ENCODE measurements at places on chromosomes 2 and 18.

GRCh38 chr2:109176928-109177327, 47.9 kb downstream of the SH3RF3 start:
- H3K4me1 ChIP-seq, result no peaks in the 10 kb centered on the region
- no peak overlapping the region for H3K4me3 ChIP-seq
- H3K36me3 ChIP-seq, result no peaks in the 10 kb centered on the region
- no peak overlapping the region for H3K27ac ChIP-seq

GRCh38 chr2:234816056-234816455, 135.8 kb upstream of the SH3BP4 start:
- H3K27ac ChIP-seq, result no peak overlapping the region
- H3K4me1 ChIP-seq, result no peaks in the 10 kb centered on the region
- no peaks in the 10 kb centered on the region for H3K36me3 ChIP-seq
- DNase-seq, result no peak

- no peak overlapping the region for H3K4me3 ChIP-seq
- peaks cover 20% of the 10 kb centered on the region for H3K36me3 ChIP-seq
- no peak for DNase-seq
- no peaks in the 10 kb centered on the region for H3K27me3 ChIP-seq
Observed at GRCh38 chr2:70982971-70983370, 4.5 kb downstream of the ANKRD53 start.

DNA sequence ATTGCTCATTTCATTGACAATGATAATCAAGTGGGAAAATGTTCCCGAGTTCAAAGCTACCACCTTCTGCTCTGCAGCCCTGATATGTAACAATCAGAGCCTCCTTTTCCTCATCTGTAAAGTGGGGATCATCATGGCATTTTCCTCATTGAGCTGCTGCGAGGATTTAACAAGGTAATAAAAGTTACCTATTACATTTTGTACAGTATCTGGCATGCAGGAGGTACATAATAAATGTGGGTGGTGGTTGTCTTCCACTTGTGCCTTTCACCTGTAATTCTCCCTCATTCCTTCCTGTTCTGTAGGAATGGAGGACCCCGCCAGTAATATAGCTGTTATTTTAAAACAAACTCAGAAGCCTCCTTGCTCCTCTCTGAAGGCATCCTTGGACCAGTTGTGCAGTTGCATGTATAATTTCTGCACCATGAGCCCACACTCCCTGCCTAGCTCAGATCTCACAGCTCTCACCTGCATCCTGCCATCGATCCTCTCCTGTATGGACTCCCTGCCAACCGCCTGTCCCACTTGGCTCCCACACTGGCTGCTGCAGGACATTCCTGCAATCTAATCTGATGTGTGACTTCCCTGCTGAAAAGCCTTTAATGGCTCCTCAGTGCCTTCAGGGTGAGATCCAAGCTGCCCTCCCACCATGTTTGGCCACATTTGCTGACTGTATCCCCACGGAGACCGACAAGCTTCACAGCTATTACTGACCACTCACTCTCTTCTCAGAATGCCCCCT, 350.4 kb downstream of the EN1 start:
- no peak overlapping the region for H3K27ac ChIP-seq
- no peak for DNase-seq
- H3K4me1 ChIP-seq, result no peaks in the 10 kb centered on the region
- H3K36me3 ChIP-seq, result no peaks in the 10 kb centered on the region

- H3K27ac ChIP-seq, result no peak overlapping the region
Observed at GRCh38 chr2:137178951-137179377, 413.6 kb downstream of the THSD7B start.

GRCh38 chr2:162629499-162629898, 209.1 kb downstream of the KCNH7 start:
- DNase-seq, result no peak
- H3K27me3 ChIP-seq, result no peaks in the 10 kb centered on the region
- no peak overlapping the region for H3K4me3 ChIP-seq
- no peaks in the 10 kb centered on the region for H3K4me1 ChIP-seq
- H3K27ac ChIP-seq, result no peak overlapping the region

GRCh38 chr18:11324510-11324909, 175.1 kb upstream of the PIEZO2 start:
- H3K27ac ChIP-seq, result no peak overlapping the region
- H3K4me3 ChIP-seq, result no peak overlapping the region
- no peaks in the 10 kb centered on the region for H3K27me3 ChIP-seq
- no peaks in the 10 kb centered on the region for H3K36me3 ChIP-seq

GRCh38 chr2:1773883-1774282, 29.6 kb upstream of the PXDN start:
- no peak for DNase-seq
- no peaks in the 10 kb centered on the region for H3K27me3 ChIP-seq
- H3K4me1 ChIP-seq, result no peaks in the 10 kb centered on the region

DNA sequence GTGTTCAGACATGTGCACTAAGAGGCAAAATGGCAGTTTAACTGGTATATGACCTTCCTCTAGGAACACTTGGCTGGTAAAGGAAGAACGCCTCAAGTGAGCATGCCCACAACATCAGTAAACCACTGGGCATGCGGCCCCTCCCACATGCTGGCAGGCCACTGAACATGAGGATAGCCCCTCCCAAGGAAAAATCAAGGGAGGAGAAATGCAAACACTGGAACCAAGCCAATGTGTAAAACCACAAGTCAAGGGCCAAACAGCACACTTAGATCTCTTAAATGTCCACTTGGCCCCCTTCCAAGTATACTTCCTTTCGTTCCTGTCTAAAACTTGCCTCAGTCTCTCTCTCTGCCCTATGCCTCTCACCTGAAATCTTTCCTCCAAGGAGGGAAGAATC, 980.8 kb downstream of the TSN start:
- DNase-seq, result no peak
- no peaks in the 10 kb centered on the region for H3K36me3 ChIP-seq
- H3K4me3 ChIP-seq, result no peak overlapping the region

- DNase-seq, result no peak
- no peak overlapping the region for H3K27ac ChIP-seq
- H3K4me3 ChIP-seq, result no peak overlapping the region
- no peaks in the 10 kb centered on the region for H3K4me1 ChIP-seq
- no peaks in the 10 kb centered on the region for H3K27me3 ChIP-seq
- H3K36me3 ChIP-seq, result peaks cover 20% of the 10 kb centered on the region
Observed at GRCh38 chr2:240528406-240529040, 29.3 kb downstream of the ANKMY1 start.

GRCh38 chr2:7598402-7598801, 681.2 kb downstream of the RNF144A start:
- H3K4me3 ChIP-seq, result no peak overlapping the region
- no peaks in the 10 kb centered on the region for H3K4me1 ChIP-seq
- H3K36me3 ChIP-seq, result no peaks in the 10 kb centered on the region
- no peak for DNase-seq
- H3K27me3 ChIP-seq, result no peaks in the 10 kb centered on the region
- no peak overlapping the region for H3K27ac ChIP-seq

DNA sequence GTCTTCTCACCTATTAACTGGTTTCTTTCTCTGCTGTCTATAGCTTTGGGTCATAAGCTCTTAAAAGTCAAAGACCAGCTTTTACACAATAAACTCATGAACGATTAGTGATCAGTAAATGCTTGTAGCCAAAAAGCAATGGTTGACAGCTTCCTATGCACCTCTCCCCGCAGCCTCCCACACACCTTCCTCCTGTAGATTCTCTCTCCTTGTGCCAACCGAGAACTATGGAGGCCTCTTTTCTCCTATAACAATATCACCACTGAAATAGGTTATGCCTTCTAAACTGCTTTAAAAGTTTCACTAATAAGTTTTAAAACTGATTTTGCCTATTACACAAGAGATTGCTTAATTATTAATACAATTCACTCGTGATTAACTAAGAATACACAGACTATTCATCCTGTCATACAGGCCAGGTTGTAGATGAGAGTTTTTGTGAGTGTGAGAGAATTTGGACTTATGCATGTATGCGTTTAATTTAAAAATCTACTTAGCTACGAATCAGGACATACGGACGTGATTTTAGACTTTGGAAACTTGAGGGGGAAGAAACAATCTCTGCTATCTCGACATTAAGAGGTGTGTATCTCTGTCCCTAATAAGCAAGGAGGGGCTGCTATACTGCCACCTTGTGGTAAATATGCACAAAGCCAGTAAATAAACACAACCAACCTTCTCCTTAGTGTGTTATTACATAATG, 229.1 kb upstream of the RBBP8 start:
- H3K4me1 ChIP-seq, result no peaks in the 10 kb centered on the region
- no peaks in the 10 kb centered on the region for H3K36me3 ChIP-seq
- peak; percentile 18 for DNase-seq
- H3K27me3 ChIP-seq, result no peaks in the 10 kb centered on the region

GRCh38 chr2:219997341-219997851, 370.0 kb downstream of the SLC4A3 start:
- no peaks in the 10 kb centered on the region for H3K4me1 ChIP-seq
- H3K36me3 ChIP-seq, result no peaks in the 10 kb centered on the region
- H3K27ac ChIP-seq, result no peak overlapping the region
- no peaks in the 10 kb centered on the region for H3K27me3 ChIP-seq
- no peak for DNase-seq

DNA sequence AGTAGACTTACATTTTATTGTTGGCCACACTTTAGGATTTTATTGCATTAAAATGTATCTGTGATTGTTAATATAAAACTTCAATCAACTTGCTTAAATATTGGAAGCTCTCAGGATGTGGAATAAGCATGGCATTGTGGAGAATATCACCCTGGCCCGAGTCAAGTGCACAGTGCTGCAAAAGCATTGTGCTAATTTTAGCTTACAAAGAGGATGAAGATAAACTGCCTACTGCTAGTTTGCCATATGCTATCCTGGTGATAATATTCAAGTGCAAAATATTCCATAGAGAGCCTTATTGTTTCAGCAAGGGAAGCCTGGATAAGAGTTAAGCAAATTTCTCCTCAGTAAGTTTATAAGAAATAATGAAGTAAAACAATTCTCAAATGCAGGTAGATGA, 54.5 kb downstream of the MEIS1 start:
- no peaks in the 10 kb centered on the region for H3K27me3 ChIP-seq
- H3K4me1 ChIP-seq, result no peaks in the 10 kb centered on the region
- DNase-seq, result no peak

DNA sequence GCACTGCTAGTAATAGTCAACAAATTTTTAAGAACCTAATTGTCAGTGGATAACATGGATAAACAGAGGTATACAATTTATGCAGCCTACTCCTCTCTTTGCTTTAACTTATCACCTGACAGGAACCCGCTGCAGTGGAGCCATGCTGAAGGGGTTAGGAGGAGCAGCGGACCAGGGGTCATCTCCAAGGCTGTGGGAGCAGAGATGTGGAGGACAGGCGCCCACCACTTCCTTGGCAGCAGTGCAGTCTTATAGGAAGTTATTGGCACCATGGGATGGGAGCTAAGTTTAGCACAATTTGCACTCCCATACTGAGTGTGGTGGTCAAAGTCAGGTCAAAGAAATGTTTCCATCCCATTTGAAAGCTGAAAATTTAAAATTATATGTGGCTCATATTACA, 35.6 kb downstream of the HDLBP start:
- H3K4me3 ChIP-seq, result no peak overlapping the region
- no peak overlapping the region for H3K27ac ChIP-seq
- no peaks in the 10 kb centered on the region for H3K36me3 ChIP-seq
- DNase-seq, result no peak
- H3K27me3 ChIP-seq, result no peaks in the 10 kb centered on the region
- peaks cover 9% of the 10 kb centered on the region for H3K4me1 ChIP-seq

GRCh38 chr18:77016936-77017335, 115.6 kb downstream of the MBP start:
- no peak for DNase-seq
- no peak overlapping the region for H3K27ac ChIP-seq
- H3K36me3 ChIP-seq, result peaks cover 39% of the 10 kb centered on the region
- no peaks in the 10 kb centered on the region for H3K4me1 ChIP-seq

DNA sequence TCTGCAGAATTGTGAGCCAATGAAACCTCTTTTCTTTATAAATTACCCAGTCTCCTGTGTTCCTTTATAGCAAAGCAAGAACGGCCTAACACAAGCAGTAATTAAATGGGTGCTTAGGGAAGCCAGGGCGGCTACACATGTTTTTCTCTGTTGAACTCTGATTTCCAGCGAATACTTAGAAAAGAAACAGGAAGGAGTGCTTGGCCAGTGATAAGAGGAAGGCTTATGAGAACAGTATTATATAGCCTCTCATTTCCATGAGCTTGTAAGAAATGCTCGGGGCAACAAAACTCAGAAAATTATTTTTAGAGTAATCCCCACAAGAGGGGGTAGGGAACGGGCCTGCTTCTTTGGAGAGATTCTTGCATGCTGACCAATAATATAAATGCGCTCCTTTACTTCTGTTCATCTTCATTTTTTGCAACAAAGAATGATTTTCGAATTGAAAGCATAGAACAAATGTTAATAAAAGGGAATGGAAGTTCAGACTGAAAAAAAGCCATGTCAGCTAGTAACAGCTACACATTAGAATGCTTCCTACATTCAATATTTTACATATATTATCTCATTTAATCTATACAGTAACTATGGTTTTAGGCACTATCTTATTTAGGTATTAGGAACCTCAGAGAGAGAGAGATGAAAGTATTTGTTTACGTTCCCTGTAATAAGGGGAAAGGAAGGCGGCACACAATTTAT, 49.7 kb upstream of the CCDC85A start:
- no peak overlapping the region for H3K4me3 ChIP-seq
- H3K36me3 ChIP-seq, result no peaks in the 10 kb centered on the region
- no peak for DNase-seq
- no peaks in the 10 kb centered on the region for H3K27me3 ChIP-seq

- peaks cover 21% of the 10 kb centered on the region for H3K4me1 ChIP-seq
- H3K36me3 ChIP-seq, result no peaks in the 10 kb centered on the region
- peaks cover 5% of the 10 kb centered on the region for H3K27me3 ChIP-seq
- H3K27ac ChIP-seq, result no peak overlapping the region
- no peak overlapping the region for H3K4me3 ChIP-seq
Observed at GRCh38 chr2:127108090-127108523, 1.2 kb upstream of the BIN1 start.

- no peak for DNase-seq
- H3K4me1 ChIP-seq, result no peaks in the 10 kb centered on the region
- H3K27ac ChIP-seq, result no peak overlapping the region
- no peaks in the 10 kb centered on the region for H3K36me3 ChIP-seq
- H3K27me3 ChIP-seq, result no peaks in the 10 kb centered on the region
Observed at GRCh38 chr2:203407496-203407895, 79.3 kb downstream of the ABI2 start.

DNA sequence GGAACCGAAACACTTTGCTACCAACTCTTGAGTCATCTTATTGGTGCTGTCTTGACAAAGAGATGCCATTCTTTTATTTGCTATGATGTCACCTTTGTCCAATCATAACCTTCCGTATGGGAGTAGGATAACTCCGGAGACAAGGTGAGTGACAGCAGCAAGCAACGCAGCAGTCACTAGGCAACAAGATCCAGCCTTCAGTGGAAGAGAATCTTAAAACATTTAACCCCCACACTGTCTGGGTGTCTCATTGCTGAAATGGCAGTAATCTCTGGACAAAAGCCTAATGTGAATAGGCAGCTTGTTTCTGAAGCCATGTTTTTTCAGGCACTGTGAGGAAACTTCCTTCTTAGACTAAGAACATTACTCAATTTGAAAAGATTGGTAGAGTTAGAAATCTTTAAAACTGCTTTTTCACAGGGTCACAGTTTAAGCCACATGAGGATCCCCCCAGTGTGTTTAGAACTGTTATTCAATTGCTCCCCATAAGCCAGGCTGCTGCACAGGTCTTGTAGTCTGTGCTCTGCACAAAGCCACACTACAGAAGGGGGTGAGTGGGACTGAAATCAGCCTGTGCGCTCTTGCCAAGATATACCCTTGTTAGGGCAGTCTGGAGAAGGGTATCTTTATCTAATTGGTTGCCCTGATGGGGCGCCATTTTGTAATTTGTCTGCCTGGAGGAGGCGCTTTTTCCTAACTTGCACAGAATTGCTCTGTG, 131.5 kb upstream of the STON1 start:
- no peak for DNase-seq
- no peaks in the 10 kb centered on the region for H3K36me3 ChIP-seq
- no peak overlapping the region for H3K4me3 ChIP-seq

- H3K4me3 ChIP-seq, result no peak overlapping the region
- no peak for DNase-seq
- no peaks in the 10 kb centered on the region for H3K4me1 ChIP-seq
Observed at GRCh38 chr2:230913406-230914143, 11.5 kb downstream of the GPR55 start.
